ENCODE measurements at places on chromosomes 2 and 18. TPM values are rescaled to one million over a fixed set of nuclear protein-coding genes. Genes with fewer than 3 reads are reported as not detected.

EXOC6B gene
- 14.3 TPM for total RNA-seq

GRCh38 chr2:3423492-3424170 is 44.1 kb downstream of the TRAPPC12 start:
- no peak for DNase-seq

- DNase-seq, result no peak
These were observed 67.3 kb upstream of the FANCL start for GRCh38 chr2:58308435-58308834.

- no peak for DNase-seq
These were observed 332.5 kb downstream of the PID1 start for GRCh38 chr2:228938629-228939028.

GRCh38 chr2:141162314-141162713 is 968.5 kb downstream of the LRP1B start:
- no peak for DNase-seq

DNA sequence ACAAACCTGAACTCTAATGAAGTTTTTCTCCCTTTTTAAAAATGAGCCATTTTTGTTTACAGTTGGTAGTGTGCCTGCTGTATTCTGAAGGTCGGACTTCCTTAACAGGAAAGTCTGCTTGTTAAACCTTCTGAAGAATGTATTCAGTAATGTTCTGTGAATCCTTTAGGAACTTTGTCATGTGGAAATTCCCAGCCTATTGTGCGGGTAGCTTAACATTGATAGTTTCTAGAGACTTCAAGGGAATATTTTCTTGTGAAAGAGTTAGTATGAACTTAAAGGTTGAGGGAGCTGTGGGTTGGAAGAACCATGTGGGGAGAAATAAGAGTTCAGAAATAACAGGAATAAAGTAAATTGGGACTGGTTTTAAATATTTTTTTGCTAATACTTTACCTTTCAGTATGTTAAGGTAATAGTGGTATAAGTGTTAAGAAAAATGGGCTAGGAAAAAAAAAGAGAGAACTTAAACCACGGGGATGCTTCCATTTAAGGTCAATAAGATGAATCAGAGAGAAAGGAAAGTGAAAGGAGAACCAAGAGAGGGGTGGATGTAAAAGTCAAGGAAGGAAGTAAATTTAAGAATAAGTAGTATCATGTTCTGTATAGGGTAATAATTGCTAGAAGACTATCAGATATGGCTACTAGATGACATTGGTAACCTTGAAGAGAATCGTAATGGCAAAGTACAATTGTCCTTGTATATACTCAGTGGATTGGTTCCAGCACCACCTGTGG is 90.5 kb downstream of the PMS1 start:
- DNase-seq, result no peak

DNA sequence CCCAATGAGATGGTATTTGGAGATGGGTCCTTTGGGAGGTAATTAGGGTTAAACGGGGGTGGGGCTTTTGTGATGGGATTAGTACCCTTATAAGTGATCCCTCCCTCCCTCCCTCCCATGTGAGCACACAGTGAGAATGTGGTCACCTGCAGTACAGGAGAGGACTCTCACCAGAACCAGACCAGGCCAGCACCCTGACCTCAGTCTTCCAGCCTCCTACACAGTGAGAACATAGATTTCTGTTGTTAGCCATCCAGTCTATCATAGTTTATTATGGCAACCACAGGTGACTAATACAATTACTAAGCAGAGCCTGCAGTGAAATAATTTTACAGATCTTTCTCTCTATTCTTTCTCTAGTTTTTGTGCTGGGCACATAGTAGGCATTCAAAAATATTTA is 137.7 kb upstream of the PKDCC start:
- DNase-seq, result no peak

- no peak for DNase-seq
These were observed 163.7 kb downstream of the SOCS6 start for GRCh38 chr18:70452501-70452900.
